ENCODE measurements at places on chromosomes 2 and 18. TPM values are rescaled to one million over a fixed set of nuclear protein-coding genes. Genes with fewer than 3 reads are reported as not detected.

- no peak for DNase-seq
- no peak overlapping the region for H3K27ac ChIP-seq
- no peaks in the 10 kb centered on the region for H3K36me3 ChIP-seq
- no peak overlapping the region for H3K4me3 ChIP-seq
- H3K27me3 ChIP-seq: no peaks in the 10 kb centered on the region
Measured at GRCh38 chr2:219782737-219783348, 155.4 kb downstream of the SLC4A3 start.

- no peak for DNase-seq
- H3K27ac ChIP-seq: no peak overlapping the region
- H3K36me3 ChIP-seq: no peaks in the 10 kb centered on the region
- no peaks in the 10 kb centered on the region for H3K4me1 ChIP-seq
- H3K27me3 ChIP-seq: no peaks in the 10 kb centered on the region
- no peak overlapping the region for H3K4me3 ChIP-seq
Measured at GRCh38 chr2:24466871-24467870, 23.9 kb upstream of the NCOA1 start.

DNA sequence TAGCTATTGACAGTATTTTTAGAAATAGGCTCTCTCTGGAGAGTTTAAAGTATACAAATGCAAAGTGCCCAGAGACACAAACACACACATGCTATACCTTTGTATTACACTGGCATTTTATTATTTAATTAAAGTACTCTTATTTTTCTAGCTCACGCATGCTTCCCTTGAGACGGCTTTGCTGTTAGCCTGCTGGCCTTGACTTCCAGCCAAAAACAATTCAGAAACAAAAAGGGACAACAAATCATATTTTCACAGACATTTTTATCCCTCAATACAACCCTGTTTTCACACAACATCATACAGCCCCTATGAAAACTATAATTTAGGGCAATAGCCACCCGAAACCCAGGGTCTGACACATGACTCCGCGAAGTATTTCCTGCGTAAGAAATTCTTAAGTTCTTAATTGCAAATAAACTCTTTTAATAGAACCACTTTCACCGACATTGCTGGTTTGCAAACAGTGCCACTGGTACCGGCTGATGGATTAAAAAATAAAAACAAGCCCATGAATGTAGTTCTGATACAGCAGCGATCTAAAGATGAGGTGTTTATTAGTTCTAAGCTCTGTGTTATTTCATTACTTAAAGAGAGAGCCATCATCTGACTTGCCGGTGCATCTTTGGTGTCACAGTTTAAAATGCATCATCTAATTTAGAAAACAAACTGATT, 185.1 kb downstream of the TCF4 start:
- no peaks in the 10 kb centered on the region for H3K4me1 ChIP-seq
- H3K36me3 ChIP-seq: no peaks in the 10 kb centered on the region
- DNase-seq: no peak
- H3K27ac ChIP-seq: peak overlapping the region; percentile 78
- peak overlapping the region; percentile 4 for H3K4me3 ChIP-seq

GRCh38 chr2:9097892-9098291, 94.4 kb upstream of the MBOAT2 start:
- DNase-seq: no peak
- H3K4me3 ChIP-seq: no peak overlapping the region
- H3K4me1 ChIP-seq: peaks cover 8% of the 10 kb centered on the region
- H3K36me3 ChIP-seq: no peaks in the 10 kb centered on the region

GRCh38 chr18:55657572-55658331, 69.8 kb upstream of the TCF4 start:
- DNase-seq: no peak
- no peak overlapping the region for H3K27ac ChIP-seq
- H3K27me3 ChIP-seq: no peaks in the 10 kb centered on the region
- no peaks in the 10 kb centered on the region for H3K4me1 ChIP-seq
- H3K4me3 ChIP-seq: no peak overlapping the region

GRCh38 chr2:45330637-45331409, 280.2 kb downstream of the SRBD1 start:
- H3K4me1 ChIP-seq: no peaks in the 10 kb centered on the region
- no peak overlapping the region for H3K4me3 ChIP-seq
- no peak overlapping the region for H3K27ac ChIP-seq
- H3K27me3 ChIP-seq: no peaks in the 10 kb centered on the region
- DNase-seq: no peak
- H3K36me3 ChIP-seq: no peaks in the 10 kb centered on the region

- H3K27ac ChIP-seq: peak overlapping the region; percentile 33
- no peak overlapping the region for H3K4me3 ChIP-seq
- H3K4me1 ChIP-seq: peaks cover 17% of the 10 kb centered on the region
- H3K36me3 ChIP-seq: no peaks in the 10 kb centered on the region
- peak; percentile 45 for DNase-seq
- no peaks in the 10 kb centered on the region for H3K27me3 ChIP-seq
Measured at GRCh38 chr18:74951165-74951760, 257.7 kb downstream of the PTGR3 start.

DNA sequence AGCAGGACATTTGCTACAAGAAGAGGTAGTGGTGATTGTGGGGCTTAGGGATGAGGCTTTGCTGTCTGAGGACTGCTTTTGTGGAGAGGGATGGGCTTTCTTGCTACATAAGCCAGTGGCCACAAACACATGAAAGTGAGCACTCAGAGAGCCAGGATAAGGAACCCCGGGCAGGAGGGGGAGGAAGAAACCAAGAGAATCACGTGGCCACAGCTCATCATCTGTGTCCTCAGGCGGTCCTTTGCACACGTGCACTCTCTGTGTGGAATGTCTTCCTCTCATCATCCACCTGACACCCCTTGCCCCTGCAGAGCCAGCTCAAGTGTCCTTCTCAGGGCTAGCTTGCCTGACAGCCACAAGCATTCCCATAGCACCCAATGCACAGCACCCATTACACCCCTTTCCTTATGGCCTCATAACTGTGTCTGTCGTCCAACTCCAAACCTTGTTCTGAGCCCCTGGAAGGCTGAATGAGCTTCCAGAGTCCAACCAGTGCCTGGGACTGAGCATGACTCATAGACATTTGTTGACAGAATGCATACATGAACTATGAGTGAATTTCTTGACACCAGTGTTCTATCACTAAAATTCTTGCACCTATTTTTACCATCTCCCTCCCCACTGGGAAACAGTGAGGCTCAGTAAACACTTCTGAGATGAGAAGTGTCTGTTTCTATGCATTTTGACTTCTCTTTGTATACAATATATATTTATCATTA, 398.3 kb downstream of the ALK start:
- no peaks in the 10 kb centered on the region for H3K4me1 ChIP-seq
- no peak overlapping the region for H3K4me3 ChIP-seq
- DNase-seq: no peak
- H3K27me3 ChIP-seq: no peaks in the 10 kb centered on the region
- H3K36me3 ChIP-seq: no peaks in the 10 kb centered on the region
- no peak overlapping the region for H3K27ac ChIP-seq

DNA sequence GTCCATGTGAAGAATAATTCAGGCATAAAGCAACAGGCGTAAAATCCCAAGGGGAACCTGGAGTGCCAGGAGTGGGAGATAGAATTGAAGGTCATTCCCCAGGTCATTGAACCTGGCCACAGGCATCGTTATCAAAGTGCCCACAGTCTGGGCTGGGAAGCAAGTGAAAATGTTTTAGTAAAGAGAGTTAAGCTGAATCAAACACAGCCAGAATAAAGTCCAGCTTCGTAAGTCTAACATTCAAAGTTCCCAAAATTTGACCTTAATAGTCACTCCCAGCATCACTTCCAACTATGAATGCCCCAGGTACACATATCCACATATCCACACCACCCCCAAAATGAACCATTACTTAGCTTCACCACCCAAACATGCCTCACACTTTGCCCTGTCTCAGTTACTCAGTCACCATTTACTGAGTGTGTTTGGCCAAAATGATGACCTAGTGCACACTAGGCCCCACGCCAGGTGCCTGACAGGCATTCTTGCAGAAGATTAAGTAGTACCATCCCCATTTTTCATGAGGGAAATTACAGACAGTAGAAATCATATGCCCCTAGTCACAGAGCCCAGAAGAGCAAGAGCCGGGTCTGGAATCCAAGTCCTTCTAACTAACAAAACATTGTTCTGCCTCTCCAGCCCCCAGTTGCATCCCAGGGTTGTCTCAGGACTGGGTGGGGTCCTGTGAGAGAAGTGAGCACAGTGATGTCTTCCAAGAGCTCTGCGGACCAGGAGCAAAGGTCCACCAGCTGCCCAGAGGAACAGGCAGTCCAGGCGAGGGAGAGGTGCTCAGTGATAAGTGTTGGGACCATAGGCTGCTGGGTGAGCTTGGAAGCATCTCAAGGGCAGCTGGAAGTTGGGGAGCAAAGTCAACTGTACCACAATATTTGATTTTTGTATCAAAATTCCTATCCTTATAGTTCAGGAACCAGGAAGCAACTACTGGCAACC, 65.2 kb upstream of the MYCN start:
- no peaks in the 10 kb centered on the region for H3K4me1 ChIP-seq
- H3K27me3 ChIP-seq: no peaks in the 10 kb centered on the region
- no peak overlapping the region for H3K27ac ChIP-seq
- no peaks in the 10 kb centered on the region for H3K36me3 ChIP-seq

DNA sequence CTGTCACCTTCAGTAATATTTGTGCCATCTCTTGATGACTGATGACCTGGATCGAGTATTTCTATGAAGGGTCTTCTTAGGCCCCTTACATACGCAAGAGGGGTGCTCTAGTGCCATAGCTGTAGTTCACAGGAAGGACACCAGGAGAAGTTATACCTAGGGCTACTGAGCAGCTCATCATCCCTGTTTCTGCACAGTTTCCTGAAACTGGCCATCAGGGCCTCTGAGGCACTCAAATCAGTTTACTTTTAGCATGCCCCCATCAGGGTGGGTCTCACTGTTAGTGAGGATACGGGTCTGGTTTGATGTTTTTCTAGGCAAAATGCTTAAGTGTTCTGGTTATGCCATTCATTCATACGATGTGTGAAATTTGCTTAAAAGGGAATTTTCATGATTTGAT, 20.0 kb upstream of the FBLN7 start:
- no peak for DNase-seq
- H3K27ac ChIP-seq: no peak overlapping the region
- no peak overlapping the region for H3K4me3 ChIP-seq
- no peaks in the 10 kb centered on the region for H3K4me1 ChIP-seq

The ASPRV1 gene
- total RNA-seq: not detected

The NOSTRIN gene
- 91.6 TPM for total RNA-seq
